Spleen (tissue), 13 donors: ENCODE measurements at places on chromosomes 16 and 17. TPM values are rescaled to one million over a fixed set of nuclear protein-coding genes. Genes with fewer than 3 reads are reported as not detected.
A peak's percentile ranks its signal among the peaks of the same experiment; 100 is the strongest.

- H3K27ac ChIP-seq = peak overlapping the region; percentile 74
- H3K4me1 ChIP-seq = peaks cover 53% of the 10 kb centered on the region
- DNase-seq = no peak
- H3K4me3 ChIP-seq = no peak overlapping the region
These were observed 28.0 kb downstream of the ZCCHC14 start for GRCh38 chr16:87464691-87465300.

DNA sequence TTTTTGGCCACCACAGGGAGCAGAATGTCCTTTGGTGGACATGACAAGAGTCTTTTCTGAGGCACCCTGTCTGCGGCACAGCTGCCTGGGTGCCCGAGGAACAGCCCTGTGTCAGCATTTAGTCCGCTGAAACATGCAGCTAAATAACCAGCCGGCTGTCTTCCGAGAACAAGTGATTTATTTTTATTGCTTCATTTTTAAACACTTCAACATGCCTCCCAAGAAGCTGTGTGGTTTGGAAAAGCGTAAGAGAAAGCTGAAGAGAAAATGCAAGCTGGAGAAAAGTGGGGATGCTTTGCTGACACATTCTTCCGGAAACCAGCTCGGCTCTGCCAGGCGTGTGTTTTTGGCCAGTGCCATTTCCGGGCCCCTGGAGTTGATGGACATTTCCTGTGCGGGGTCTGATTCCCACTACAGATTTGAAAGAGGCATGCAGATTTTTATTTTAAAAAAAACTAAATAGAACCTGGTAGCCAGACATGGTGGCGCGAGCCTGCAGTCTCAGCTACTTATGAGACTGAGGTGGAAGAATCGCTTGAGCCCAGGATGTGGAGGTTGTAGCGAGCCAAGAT, 94.7 kb downstream of the SEC14L1 start:
- no peak for DNase-seq
- H3K4me1 ChIP-seq = peaks cover 32% of the 10 kb centered on the region
- H3K4me3 ChIP-seq = peak overlapping the region; percentile 28
- no peaks in the 10 kb centered on the region for H3K27me3 ChIP-seq
- peak overlapping the region; percentile 58 for H3K27ac ChIP-seq

DNA sequence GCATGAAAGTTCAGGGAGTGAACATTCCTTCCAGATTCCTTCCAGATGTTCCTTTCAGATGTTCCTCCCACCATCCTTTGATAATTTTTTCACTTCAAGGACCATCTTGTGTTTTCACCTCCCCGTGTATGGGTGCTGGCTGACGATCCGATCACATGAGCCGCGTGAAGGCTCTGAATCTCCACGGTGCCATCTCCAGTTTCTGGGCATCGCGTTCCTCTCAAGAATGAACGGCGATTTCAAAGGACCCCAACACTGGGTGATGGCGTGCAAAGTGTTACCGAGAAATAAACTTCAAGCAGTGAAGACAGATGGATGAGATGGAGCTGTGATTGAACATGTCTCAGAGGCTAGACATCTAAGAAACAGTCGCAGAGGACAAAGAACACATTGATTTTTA, 245.3 kb downstream of the GSG1L start:
- H3K4me3 ChIP-seq = no peak overlapping the region
- no peaks in the 10 kb centered on the region for H3K36me3 ChIP-seq
- no peaks in the 10 kb centered on the region for H3K4me1 ChIP-seq
- no peak for DNase-seq

DNA sequence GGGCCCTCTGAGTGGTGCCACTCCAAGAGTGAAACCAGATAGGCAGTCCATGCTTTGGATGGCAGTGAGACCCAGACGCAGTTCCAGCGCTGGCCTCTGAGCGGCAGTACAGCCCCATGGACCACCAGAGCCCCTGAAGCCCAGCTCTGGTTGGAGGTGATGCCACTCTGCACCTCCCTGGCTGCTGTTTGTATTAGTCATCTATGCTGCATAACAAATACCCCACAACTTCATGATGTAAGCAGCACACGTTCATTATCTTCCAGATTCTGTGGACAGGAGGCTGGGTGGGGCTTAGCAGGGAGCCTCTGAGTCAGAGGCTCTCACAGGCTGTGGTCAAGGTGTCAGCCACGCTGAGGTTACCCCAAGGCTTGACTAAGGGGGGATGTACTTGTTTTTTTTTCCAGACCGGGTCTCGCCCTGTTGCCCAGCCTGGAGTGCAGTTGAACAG, 5.1 kb upstream of the NME4 start:
- H3K4me1 ChIP-seq = no peaks in the 10 kb centered on the region
- DNase-seq = peak; percentile 88
- no peaks in the 10 kb centered on the region for H3K27me3 ChIP-seq
- no peaks in the 10 kb centered on the region for H3K36me3 ChIP-seq
- no peak overlapping the region for H3K27ac ChIP-seq
- H3K4me3 ChIP-seq = no peak overlapping the region

DNA sequence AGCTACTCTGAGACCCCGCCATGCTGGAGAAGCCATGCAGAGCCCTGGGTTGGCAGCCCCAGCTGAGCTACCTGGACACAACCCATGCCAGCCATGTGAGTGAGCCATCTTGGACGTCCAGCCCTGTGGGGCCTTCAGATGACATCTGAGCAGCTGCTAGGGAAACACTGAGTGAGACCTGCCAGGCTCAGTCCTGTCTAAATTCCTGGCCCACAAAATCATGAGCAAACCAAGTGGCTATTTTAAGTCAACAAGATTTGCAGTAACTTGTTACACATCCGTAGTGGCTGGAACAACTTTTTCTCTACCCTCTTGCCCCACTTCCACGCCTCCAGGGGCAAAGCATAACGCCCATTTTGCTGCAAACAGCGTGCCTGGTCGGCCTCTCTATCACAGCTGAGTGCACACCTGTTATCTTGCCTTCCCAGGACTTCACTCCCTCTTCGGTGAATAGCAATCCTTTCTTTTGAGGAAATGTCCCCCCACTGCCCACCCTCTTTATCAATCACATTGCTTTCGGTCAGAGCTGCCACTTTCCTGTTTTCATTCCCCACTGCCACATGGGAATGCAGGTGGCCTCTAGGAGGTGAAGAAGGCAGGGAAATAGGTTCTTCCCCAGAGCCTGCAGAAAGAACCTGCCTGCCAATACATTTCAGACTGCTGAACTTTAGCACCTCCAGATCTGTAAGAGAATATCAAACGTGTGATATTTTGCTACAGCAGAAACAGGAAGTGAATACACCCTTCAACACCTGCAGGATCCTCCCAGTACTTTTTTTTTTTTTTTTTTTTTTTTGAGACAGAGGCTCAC, 7.4 kb upstream of the SCIMP start:
- peaks cover 15% of the 10 kb centered on the region for H3K4me1 ChIP-seq
- H3K4me3 ChIP-seq = no peak overlapping the region
- no peaks in the 10 kb centered on the region for H3K27me3 ChIP-seq
- DNase-seq = peak; percentile 78

GRCh38 chr16:22054847-22055590, 37.3 kb upstream of the VWA3A start:
- H3K4me1 ChIP-seq = no peaks in the 10 kb centered on the region
- no peak overlapping the region for H3K27ac ChIP-seq
- no peak for DNase-seq
- no peak overlapping the region for H3K4me3 ChIP-seq
- no peaks in the 10 kb centered on the region for H3K36me3 ChIP-seq

DNA sequence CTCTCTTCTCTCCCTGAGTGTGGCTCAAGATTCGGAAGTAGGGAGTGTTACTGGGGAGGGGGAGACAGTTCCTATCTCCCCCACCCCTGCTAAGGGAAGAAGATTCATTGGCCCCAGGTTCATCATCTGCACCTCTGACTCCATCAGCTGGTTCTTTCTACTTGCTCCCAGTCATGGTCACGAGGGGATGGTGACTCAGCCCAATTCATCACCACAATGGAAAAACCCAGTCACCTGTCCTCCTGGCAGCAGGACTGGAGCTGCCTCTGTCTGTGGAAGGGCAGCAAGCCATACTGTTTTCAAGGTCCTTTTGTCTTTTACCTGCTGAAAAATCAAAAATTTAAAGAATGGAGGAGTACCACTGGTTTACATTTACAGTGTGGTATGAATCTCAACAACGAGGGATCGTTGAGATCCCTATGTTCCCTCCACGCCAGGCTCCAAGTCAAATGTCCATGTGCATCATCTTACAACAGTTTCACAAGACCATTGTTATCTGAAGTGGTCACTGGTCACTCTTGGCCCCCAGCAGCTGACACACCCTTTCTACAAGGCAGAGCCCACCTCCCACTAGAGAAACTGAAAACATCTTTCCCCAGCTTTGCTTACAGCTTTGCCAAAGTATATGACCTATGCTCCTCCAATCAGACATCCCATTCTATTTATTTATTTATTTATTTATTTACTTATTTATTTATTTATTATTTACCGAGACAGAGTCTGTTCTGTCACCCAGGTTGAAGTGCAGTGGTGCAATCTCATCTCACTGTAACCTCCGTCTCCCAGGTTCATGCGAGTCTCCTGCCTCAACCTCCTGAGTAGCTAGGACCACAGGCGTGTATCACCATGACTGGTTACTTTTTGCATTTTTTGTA, 40.4 kb upstream of the NDRG4 start:
- H3K36me3 ChIP-seq = no peaks in the 10 kb centered on the region
- H3K27ac ChIP-seq = no peak overlapping the region
- no peak overlapping the region for H3K4me3 ChIP-seq
- peaks cover 20% of the 10 kb centered on the region for H3K4me1 ChIP-seq
- no peak for DNase-seq

Gene FUS
- 225 TPM for polyA plus RNA-seq

DNA sequence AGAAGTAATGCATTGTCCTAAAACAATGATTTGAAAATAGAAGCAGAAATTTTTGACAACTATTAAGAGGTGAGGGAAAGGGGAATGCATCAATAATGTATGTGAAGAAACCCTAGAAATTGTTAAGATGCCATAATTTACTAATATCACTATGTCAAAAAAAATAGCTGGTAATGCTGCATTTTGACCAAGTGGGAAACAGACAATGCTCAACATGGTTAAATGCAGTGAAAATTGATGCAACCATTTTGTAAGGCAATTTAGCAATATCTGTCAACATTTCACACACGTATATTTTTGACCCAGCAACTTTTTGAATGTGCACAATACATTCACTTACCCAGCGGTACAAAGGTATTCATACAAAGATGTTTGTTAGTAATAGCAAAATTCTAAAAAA, 381.6 kb downstream of the CDH11 start:
- H3K4me3 ChIP-seq = no peak overlapping the region
- DNase-seq = no peak
- no peaks in the 10 kb centered on the region for H3K4me1 ChIP-seq

DNA sequence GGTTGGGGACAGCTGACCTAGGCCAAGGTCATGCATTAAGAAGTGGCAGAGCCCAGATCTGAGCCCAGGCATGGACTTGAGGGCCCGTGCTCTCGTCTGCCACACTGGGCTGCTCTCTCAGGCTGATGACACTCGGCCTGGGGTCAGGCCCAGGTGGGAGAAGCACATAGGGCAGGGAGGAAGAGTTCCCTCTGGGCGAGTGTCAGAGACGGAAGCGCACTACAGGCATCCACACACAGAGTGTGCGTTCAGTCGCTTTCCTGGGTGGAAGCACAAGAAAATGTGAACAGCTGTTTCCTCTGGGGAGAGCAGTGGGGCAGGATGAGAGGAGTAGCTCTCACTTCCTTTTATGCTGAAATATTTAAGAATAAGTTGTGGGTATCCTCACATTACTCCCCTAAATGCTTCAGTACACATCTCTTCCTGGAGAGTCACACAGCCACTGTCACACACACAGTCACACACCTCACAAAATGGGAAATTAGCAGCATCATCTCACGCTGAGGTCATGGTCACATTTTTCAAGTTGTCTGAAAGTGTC, 59.7 kb downstream of the B9D1 start:
- H3K27ac ChIP-seq = peak overlapping the region; percentile 82
- DNase-seq = peak; percentile 77
- peaks cover 64% of the 10 kb centered on the region for H3K4me1 ChIP-seq
- no peaks in the 10 kb centered on the region for H3K36me3 ChIP-seq
- H3K4me3 ChIP-seq = no peak overlapping the region

Gene PPP1R27
- 0.39 TPM for polyA plus RNA-seq

- H3K27ac ChIP-seq = no peak overlapping the region
- DNase-seq = no peak
- no peak overlapping the region for H3K4me3 ChIP-seq
- no peaks in the 10 kb centered on the region for H3K36me3 ChIP-seq
- H3K27me3 ChIP-seq = no peaks in the 10 kb centered on the region
These were observed 1.7 kb upstream of the SLC47A1 start for GRCh38 chr17:19531780-19532501.

- no peak overlapping the region for H3K4me3 ChIP-seq
- peaks cover 6% of the 10 kb centered on the region for H3K36me3 ChIP-seq
- no peak for DNase-seq
- H3K27me3 ChIP-seq = no peaks in the 10 kb centered on the region
These were observed 14.5 kb upstream of the MTSS2 start for GRCh38 chr16:70700101-70701020.

- H3K27ac ChIP-seq = peak overlapping the region; percentile 28
- H3K27me3 ChIP-seq = peaks cover 3% of the 10 kb centered on the region
- DNase-seq = peak; percentile 54
- no peak overlapping the region for H3K4me3 ChIP-seq
- peaks cover 35% of the 10 kb centered on the region for H3K4me1 ChIP-seq
- no peaks in the 10 kb centered on the region for H3K36me3 ChIP-seq
These were observed 297.5 kb upstream of the FOXF1 start for GRCh38 chr16:86212706-86213436.

DNA sequence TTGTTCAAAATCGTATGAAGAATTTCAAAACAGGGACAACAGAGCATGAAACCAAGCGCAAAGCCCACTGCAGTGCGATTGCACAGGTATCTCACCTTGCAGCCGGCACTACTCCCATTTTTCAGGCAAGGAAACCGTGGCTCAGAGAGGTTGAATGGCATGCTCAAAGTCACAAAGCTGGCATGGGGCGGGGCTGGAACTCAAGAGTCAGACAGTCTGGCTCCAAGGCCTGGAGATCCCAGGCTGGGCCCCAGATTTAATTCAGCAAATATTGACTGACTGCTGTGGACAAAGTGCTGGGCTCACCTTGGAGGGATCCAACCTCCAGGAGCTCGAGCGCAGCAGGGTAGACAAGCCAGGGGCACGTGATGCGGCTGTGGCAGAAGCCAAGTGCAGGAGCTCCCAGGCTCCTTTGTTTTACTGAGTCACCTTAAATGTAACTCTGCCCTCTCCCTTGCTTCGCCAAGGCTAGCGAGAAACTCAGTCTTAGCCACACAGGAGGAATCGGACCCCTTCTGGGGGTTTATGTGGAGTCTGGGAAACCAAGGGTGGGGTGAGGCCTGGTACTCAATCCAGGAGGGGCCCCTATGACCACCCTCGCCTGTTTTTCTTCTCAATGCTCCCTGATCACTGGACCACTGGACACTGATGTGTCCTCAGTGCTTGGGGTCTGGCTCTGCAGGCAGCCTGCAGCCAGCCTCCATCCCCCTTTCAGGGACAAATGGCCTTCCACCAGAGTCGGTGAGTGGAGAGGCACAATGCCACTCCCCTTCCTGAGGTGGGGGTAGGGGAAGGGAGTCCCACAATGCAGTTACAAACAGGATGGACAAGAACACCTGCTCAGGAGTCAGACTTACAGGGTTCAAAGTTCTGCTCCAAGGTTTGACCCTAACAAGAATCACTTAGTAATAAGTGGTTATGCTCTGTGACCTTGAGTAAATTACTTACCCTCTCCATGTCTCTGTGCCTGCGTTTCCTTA, 3.9 kb upstream of the SPATA20 start:
- no peak overlapping the region for H3K4me3 ChIP-seq
